ENCODE measurements at places on chromosomes 5 and 9.

DNA sequence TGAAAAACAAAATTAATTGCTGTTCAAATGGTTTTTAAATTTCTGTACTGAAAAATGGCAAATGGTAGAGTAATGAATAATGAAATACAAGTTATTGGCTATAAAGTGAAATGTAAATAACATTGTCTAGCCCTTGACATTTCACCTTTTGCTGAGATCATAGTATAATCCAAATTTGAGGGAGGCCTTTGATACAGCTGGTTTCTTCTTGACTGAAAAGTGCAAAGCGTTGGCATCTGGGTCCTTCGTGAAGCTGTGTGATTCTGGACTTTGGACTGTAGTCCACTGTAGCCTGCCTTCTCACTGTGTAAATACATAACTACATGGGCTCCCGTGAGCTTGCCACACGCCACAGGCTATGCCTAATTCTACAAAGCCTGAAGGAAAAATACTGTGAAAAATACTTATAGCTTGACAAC is 52.3 kb downstream of the ARHGEF28 start:
- no peak for DNase-seq

GRCh38 chr5:37792975-37793631 is 46.7 kb downstream of the GDNF start:
- no peak for DNase-seq

- peak; percentile 39 for DNase-seq
These were observed 174.0 kb downstream of the GDNF start for GRCh38 chr5:37665889-37666288.

GRCh38 chr9:134099123-134099761 is 31.4 kb upstream of the BRD3 start:
- DNase-seq, result peak; percentile 8

DNA sequence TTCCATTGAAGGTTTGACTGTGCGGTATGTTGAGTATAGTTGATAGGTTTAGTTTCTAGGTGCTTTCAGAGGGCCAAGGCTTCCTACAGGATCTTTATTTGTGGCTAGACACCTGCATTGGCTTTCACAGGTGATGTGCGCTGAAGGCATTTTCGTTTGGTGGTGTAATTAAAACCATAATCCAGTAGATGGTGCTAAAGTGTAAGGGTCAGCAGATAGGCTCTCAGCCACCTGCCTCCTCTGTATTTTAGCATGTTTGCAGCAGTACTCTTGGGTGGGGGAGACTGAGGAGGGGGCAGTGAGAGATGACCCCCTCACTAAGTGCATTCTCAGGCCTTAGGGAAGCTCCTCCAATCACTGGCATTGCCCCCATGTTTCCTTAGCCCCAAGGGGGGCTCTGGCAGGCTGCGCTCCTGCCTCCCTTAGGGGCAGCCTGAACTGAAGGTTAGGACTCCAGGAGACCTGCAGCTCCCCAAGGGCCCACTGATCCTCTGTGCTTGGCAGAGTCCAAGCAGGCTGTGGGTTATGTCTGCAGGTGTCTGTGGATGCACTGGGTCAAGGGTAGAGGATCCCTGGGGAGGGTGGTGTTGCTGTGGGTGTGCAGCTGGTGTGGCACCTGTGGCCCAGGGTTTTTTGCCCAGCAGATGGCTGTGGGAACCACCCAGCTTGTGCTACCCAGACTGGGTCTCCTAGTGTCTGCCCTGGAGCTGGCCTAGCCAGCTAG is 23.4 kb downstream of the CDK20 start:
- DNase-seq, result no peak

DNA sequence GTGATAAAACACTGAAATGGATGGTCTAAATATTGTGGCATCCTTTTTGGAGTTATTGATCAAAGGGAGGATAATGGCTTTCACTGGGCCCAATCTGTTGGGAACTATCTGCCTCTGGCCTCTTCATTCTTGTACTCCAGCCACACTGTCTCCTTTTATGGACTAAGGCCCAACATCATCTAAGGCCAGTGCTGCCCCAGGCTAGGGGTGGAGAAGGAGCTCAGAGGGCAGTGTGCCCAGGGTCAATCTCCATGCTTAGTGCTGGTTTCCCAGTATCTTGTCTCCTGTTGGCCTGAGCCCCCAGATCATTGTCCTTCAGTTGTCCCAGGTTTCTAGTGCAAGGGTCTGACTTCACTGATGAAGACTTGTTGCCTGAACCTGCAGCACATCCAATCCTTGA is 26.4 kb upstream of the JMY start:
- DNase-seq, result no peak

GRCh38 chr9:120944434-120944843 is 17.8 kb upstream of the TRAF1 start:
- no peak for DNase-seq

- DNase-seq, result peak; percentile 43
These were observed 236.5 kb downstream of the DMRTA1 start for GRCh38 chr9:22682961-22683699.

DNA sequence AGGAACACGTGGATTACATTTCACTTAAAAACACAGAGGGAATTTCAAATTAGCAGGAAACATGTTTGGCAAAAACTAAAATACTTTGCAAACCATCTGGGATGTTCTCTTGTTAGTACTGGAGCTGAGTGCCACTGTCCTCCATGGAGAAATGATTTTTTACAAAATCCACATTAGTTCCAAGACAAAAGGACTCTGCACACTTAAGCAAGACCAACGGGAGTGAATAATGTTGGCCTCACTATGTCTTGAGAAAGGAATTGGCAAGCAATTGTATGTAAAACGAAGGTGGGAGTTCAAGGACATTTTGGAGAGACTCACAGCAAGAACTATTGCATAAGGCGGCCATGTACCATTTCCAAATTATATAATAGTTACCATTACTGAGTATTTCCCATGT is 547.5 kb downstream of the EBF1 start:
- no peak for DNase-seq

DNA sequence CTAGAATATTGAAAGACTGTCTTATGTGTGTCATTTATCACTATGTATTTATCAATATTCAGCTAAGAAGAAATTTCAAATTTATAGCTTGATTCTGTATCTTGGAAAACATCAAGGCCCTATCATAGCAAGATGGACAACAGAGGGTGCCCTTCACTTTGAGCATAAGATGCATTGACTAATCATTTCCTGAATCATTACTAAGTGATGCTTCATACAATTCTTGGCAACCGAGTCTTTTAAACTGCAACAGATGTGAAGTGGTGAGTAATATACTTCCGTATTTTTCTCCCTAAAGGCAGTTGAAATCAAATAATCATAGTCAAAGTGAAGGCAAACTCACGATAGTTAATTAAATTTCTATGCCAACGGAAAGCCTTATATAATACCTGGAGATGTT is 318.6 kb upstream of the RGMB start:
- no peak for DNase-seq

GRCh38 chr5:109741390-109741789 is 51.7 kb downstream of the MAN2A1 start:
- DNase-seq, result no peak

DNA sequence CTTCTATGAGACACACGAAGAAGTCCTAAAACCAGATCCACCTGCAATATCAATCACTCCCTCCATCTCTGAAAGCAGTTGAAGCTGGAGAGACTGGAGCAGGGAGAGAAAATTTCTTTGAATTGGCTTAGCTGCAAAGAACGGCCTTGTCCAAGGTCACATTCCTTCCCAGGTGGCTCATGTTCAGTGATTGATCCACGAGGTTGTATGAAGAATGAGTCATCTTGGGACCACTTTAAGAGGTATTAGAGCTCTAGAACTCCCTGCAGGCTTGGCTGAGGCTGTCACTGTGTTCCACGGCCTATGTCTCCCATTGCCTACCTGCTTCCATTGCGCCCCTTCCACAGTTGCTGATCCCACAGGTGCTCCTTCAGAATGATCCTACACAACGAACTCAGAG is 68.2 kb downstream of the HMHB1 start:
- DNase-seq, result no peak

GRCh38 chr5:164679461-164679860 is 1174.0 kb downstream of the MAT2B start:
- DNase-seq, result no peak

DNA sequence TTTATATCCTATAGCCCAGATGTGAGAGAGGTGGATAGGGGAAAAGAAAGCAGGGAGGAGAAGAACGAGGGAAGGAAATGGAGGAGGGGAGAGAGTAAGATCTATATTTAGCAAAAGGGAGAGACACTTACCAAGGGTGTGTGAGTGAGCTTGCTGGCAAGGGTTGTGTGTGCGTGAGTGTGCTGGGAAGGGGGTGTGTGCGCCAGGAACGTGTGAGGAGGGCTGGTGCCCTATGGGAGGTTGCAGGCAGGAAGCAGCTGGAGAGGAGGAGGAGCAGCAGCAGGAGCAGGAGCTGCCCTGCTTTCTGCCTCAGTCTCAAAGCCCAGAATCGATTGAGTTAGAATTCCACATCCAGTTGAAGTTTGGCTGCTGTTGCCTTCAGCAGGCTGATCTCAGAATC is 148.3 kb upstream of the RUSC2 start:
- no peak for DNase-seq

- no peak for DNase-seq
These were observed 6.6 kb downstream of the SMARCA2 start for GRCh38 chr9:2021731-2022130.

GRCh38 chr5:98865690-98866089 is 63.1 kb downstream of the CHD1 start:
- DNase-seq, result no peak

GRCh38 chr5:78615697-78616096 is 32.9 kb downstream of the LHFPL2 start:
- DNase-seq, result no peak

DNA sequence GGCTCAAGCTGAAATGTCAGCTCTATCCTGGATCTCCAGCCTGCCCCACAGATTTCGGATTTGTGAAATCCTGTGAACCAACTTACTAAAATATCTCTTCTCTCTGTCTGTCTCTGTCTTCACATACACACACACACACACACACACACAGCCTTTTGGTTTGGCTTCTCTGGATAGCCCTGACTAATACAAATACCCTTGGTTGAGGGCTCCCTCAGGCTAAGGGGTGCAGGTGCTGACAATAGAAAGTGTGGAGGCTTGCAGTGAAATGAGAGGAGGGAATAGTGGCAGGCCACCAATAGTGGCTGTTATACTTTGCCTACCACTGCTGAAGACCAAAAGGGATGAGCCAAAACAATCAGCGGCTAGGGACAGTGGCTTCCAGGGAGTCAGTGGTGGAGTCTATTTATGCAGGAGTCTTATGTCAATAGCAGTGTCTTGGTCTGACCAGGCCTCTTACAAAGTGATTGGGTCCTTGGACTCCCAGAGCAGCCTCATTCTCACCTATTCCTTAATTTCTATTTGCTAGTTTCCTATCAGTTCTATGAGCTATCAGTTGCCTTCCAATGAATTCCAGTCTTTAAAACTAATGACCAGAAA is 93.2 kb upstream of the GAS1 start:
- DNase-seq, result no peak

- no peak for DNase-seq
These were observed 3.6 kb upstream of the PSMD5 start for GRCh38 chr9:120846251-120846889.

DNA sequence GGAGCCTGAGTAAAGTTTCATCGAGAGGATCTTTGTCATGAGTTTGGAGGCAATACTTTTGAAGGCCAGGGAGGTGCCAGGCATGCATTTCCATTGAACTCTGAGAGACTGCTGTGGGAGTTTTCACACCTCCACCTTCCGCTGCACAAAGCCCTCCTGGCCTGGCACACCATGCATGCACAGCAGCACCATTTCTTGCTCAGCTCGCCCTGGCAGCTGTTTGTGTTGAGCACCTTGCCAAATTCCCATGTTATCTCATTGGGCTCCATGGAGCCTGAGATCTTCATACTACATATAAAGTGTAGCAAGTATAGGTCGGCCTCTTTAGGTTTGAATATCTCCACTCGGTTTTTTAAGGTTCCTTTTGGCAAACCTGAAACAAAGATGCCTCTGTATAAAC is 125.7 kb upstream of the CLINT1 start:
- DNase-seq, result no peak

DNA sequence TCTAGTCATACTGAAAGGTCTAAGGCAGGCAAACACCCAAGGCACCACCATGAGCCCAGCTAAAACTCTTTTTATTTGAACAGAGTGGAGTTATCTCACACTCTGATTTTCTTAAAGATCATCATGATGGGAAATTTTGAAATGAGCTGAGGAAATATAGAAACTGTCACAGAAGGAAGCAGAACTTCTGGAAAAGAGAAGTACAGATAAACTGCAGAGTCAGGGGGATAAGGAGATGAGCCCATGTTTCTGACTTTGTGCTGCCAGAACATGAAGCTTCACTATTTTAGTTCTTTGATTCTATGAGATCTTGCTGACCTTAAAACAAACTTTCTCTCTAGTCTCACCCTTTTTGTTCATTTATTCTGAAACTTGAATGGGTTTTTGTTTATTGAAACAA is 406.5 kb upstream of the EDIL3 start:
- DNase-seq, result no peak

- DNase-seq, result no peak
These were observed 60.6 kb upstream of the AFAP1L1 start for GRCh38 chr5:149210968-149211490.

- no peak for DNase-seq
These were observed 11.8 kb downstream of the NREP start for GRCh38 chr5:111745075-111745739.

- no peak for DNase-seq
These were observed 287.0 kb downstream of the DMRT2 start for GRCh38 chr9:1337169-1337568.

DNA sequence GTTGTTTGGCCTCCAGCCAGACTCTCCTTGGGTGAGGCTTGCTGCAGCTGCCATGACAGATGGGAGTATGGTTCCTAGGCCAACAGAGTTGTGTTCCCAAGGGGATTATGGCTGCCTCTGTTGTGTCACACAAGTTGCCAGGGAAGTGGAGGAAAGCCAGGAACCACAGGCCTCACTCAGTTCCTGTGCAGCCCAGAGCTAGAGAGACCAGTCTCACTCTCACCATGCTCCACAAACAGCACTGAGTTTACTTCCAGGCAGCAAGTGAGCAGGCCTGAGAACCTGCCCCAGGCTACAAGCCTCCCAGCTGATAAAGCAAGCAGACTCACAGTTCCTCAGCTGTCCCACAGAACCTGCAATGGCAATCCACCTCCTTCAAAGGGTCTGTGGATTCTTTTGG is 273.6 kb upstream of the TAS2R1 start:
- DNase-seq, result no peak
